A549 (cell line): ENCODE measurements at places on chromosomes 7 and 10.

DNA sequence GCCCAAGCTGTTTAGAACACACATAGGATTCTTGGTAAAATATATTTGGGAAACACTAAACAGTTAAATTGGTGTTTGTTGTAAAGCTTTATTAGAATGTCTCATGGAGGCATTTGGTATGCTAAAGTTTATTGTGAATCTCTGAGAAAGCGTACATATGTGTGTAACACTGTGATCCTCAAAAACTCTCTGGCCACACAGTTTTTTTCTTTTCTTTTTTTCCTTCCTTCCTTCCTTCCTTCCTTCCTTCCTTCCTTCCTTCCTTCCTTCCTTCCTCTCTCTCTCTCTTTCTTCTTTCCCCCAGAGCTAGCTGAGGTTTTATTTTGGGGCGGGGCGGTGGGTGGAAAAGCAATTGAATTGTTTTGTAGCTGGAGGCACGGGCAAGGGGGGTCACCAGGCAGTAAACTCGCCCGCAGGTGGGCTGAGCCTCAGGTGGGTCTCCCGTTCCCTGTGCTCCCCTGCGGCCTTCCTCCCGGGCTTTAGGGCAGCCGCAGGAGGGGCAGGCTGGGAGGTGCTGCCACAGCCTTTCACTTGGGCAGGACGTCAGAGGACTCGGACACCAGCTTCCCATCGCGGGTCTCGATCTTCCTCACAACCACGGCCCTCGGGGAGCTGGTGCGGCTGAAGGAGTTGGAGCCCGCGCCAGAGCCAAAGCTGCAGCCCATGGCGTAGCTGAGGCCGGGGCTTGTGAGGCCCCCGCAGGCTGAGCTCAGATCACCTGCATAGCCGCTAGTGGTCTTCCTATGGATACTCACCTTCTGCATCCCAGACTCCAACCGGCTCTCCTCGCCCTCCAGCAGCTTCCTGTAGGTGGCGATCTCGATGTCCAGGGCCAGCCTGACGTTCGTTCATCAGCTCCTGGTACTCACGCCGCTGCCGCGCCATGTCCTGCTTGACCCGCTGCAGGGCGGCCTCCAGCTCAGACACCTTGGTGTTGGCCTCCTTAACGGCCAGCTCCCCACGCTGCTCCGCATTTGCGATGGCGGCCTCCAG is 459.0 kb downstream of the GATA3 start:
- DNase-seq, result no peak

DNA sequence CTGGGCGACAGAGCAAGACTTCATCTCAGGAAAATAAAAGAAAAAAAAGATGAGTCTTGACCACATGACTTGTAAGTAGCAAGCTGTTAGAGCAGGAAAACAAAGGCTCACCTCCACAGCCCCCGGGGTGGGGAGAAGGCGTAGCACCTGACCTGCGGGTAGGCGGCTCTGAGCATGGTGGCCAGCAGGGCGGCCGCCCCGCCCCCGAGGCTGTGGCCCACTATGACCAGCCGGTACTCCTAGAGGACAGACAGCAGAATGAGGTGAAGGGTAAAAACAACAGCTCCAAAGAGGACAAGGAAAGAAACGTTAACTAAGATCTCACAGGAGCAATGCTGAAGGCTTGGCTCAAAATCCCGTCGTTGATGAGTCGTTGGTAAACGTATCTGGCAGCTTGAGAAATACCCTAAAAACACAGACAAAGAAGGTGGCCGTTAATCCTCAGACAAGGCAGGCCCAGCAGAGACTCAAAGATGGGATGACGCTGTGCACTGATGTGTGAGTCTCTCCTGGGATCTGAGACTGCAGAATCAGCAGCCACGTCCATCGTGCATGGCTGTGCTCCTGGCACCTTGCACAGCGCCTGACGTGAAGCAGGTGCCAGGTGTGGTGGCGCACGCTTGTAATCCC is 31.1 kb downstream of the DAGLB start:
- DNase-seq, result no peak

DNA sequence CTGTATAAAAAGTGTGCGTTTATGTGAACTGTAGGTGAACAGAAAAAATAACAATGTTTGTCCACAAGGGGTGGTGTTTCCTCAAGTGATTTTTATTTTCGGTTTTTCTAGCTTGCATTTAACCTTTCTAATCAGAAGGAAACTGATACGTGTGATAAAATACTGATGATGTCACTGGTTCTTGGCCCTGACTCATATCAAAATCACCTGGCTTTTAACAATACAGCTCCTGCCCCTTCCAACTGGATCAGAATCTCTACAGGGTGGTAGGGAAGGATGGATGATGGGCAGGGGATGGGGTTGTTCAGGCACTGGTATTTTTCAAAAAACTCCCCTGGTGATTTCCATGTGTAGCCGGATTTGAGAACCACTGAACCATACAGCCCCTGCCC is 10.9 kb downstream of the NPFFR1 start:
- peak; percentile 37 for DNase-seq

DNA sequence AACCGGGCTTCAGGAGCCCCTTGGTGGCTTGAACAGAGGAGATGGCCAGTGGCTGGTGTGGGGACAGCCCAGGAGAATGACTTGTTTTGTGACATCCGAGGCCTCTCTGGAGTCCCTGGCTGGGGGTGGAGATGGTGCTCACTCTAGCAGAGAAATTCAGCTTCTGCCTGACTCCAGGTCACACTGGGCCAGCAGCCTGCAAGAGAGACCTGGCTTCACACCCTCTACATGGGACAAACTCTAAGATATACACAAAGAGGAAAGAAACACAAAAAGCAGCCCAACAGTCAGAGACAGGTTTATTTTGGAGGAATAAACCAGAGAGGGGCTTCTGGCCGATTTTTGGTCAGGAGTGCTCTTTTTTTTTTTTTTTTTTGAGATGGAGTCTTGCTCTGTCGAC is 132.8 kb downstream of the ELFN1 start:
- DNase-seq, result no peak
